Activated naive CD8-positive, alpha-beta T cell treated with anti-CD3 and anti-CD28 coated beads for 36 hours (primary cell): ENCODE measurements at places on chromosomes 6 and 20. TPM values are rescaled to one million over a fixed set of nuclear protein-coding genes. Genes with fewer than 3 reads are reported as not detected.

The FNDC1 gene
- not detected for total RNA-seq

The MICAL1 gene
- total RNA-seq, result 21.2 TPM

The PRR18 gene
- 0.33 TPM for total RNA-seq

GRCh38 chr6:42547407-42548329 is 16.2 kb upstream of the UBR2 start:
- no peaks in the 10 kb centered on the region for H3K36me3 ChIP-seq
- H3K27ac ChIP-seq, result peak overlapping the region; percentile 54
- H3K4me3 ChIP-seq, result peak overlapping the region; percentile 67
- peaks cover 24% of the 10 kb centered on the region for H3K27me3 ChIP-seq

DNA sequence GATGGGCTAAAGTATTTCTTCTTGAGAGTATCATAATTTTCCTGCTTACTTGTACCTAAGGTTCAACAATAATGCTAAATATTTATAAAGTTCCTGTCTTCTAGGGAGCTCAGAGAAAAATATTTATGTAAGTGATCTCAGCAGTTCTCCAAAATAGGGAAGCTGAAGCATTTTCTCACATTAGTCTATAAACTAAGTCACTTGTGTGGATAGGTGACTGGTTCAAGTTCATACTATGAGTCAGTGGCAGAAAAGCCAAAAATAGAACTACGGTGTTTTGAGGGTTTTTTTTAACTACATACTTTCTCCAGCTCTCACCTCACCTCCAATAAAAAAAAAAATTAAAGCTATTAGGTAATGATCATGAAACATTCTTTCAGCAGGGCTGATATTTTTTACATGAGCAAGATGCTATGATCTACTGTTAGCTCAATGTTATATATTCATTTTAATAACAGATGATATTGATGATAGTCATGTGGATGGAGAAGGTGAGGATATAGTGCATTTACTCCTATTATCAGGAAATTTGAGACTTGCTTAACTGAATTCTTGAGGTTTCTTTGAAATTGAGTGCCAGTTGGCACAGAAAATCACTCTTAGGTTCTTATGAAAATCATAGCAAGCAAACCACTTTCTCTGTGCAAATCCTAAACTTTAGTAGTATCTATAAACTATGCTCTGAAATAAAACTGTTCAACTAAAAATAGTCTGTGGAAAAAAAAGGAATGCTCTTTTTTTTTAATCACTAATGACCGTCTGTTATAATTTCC is 4.1 kb upstream of the MOXD1 start:
- H3K27me3 ChIP-seq, result peaks cover 80% of the 10 kb centered on the region
- H3K4me1 ChIP-seq, result peaks cover 19% of the 10 kb centered on the region
- no peak overlapping the region for H3K4me3 ChIP-seq
- H3K36me3 ChIP-seq, result no peaks in the 10 kb centered on the region
- H3K27ac ChIP-seq, result no peak overlapping the region
- no peak for DNase-seq

- H3K36me3 ChIP-seq, result no peaks in the 10 kb centered on the region
- no peak for DNase-seq
- H3K27me3 ChIP-seq, result no peaks in the 10 kb centered on the region
- no peaks in the 10 kb centered on the region for H3K4me1 ChIP-seq
- H3K4me3 ChIP-seq, result no peak overlapping the region
- H3K27ac ChIP-seq, result no peak overlapping the region
These were observed 742.0 kb upstream of the POU3F2 start for GRCh38 chr6:98092331-98092730.

DNA sequence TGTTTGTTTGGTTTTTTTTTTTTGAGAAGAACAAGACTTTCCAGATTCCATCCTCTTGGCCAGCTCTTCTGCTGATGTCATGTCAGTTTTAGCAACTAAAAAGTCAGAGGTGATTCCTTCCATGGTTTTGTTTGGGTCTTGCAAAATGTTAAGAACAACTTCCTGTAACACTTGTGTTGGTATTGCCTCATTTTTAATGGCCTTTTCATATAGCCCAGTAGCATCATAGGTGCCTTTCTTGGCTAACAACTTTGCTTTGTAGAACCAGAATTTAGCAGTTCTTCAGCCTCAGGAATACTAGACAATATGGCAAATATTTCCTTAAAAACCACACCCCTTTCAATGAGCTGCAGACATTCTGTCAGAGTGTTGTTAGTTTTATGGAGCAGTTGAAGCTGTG is 99.5 kb upstream of the SIRPG start:
- no peaks in the 10 kb centered on the region for H3K27me3 ChIP-seq
- no peak for DNase-seq
- H3K36me3 ChIP-seq, result no peaks in the 10 kb centered on the region

DNA sequence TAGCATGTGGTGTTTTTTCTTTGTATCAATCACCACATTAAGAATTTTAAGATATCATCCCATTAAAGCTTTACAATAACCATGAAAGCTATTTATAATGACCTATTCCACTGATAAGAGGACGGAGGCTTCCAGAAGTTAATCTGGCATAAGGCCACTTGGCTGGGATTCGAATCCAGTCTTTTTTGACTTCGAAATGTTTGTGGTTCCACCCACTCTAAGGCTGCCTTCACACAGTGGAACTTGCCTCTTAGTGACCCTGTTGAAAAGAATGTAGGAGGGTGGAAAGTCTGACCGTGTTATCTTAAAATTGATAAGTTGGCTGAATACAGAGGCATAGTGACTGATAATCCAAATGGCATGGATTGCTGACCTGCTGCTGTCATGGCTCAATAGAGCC is 959.7 kb downstream of the KIF16B start:
- no peaks in the 10 kb centered on the region for H3K27me3 ChIP-seq
- H3K27ac ChIP-seq, result no peak overlapping the region
- H3K4me1 ChIP-seq, result no peaks in the 10 kb centered on the region
- no peaks in the 10 kb centered on the region for H3K36me3 ChIP-seq

DNA sequence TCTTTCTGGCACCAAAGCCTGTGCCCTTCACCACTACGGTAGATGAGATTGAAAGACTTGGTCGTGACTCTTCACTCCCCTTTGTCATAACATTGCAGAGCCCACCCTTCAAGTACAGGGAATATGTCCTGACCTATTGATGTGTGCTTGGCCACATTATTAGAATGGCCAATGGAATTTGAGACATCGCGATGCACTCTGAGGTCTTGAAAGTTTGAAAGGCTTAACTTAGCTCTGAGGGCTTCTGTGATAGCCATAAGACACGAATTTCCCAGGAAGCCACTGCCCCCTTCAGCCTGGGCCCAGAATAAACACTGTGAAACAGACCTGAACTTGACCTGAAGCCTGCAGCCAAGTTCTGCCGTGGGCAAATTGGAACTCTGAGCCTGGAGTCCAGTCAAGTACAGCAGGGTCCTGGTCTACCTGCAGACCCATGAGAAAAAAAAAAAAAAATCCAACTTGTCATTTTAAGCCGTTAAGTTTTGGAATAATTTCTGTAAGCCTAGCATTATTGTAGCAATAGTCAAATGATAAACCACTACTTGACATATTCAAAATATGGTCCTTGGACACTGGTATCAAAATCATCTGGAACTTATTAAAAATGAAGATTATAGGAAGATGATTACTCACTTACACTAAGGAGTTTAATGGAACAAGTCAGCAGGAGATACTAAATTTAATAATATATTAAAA is 36.9 kb upstream of the TRAF3IP2 start:
- no peak overlapping the region for H3K27ac ChIP-seq
- H3K36me3 ChIP-seq, result peaks cover 11% of the 10 kb centered on the region
- no peaks in the 10 kb centered on the region for H3K4me1 ChIP-seq
- peak; percentile 26 for DNase-seq
- no peaks in the 10 kb centered on the region for H3K27me3 ChIP-seq

GRCh38 chr6:67683960-67684359 is 951.1 kb upstream of the ADGRB3 start:
- DNase-seq, result no peak
- H3K4me1 ChIP-seq, result no peaks in the 10 kb centered on the region
- no peak overlapping the region for H3K27ac ChIP-seq
- no peaks in the 10 kb centered on the region for H3K27me3 ChIP-seq
- no peaks in the 10 kb centered on the region for H3K36me3 ChIP-seq
- no peak overlapping the region for H3K4me3 ChIP-seq

DNA sequence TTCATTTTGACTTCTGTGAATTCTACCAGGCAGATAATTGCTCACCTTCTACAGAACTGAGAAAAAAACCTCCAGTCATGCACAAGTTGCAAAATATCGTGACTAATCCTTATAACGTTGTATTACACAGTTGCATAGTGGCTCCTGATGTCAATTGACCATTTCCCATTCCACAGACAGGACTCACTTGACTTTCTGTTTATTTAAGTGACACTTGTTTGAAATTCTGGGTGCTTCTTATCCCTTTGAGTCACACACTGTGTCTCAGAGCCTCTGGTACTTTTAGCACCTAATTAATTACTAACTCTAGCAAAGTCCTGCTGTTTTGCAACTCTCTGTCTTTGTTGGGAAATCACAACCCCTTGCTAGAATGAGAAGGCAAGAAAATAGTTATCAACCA is 16.2 kb upstream of the RSPO3 start:
- H3K4me3 ChIP-seq, result no peak overlapping the region
- DNase-seq, result no peak
- no peak overlapping the region for H3K27ac ChIP-seq
- no peaks in the 10 kb centered on the region for H3K36me3 ChIP-seq

GRCh38 chr6:75230484-75231325 is 12.9 kb downstream of the COX7A2 start:
- no peak overlapping the region for H3K27ac ChIP-seq
- no peak overlapping the region for H3K4me3 ChIP-seq
- DNase-seq, result no peak
- no peaks in the 10 kb centered on the region for H3K27me3 ChIP-seq
- no peaks in the 10 kb centered on the region for H3K36me3 ChIP-seq

- no peaks in the 10 kb centered on the region for H3K36me3 ChIP-seq
- DNase-seq, result no peak
- H3K27ac ChIP-seq, result no peak overlapping the region
- peaks cover 47% of the 10 kb centered on the region for H3K27me3 ChIP-seq
- peaks cover 17% of the 10 kb centered on the region for H3K4me1 ChIP-seq
These were observed 60.3 kb downstream of the ERMARD start for GRCh38 chr6:169811521-169812256.

DNA sequence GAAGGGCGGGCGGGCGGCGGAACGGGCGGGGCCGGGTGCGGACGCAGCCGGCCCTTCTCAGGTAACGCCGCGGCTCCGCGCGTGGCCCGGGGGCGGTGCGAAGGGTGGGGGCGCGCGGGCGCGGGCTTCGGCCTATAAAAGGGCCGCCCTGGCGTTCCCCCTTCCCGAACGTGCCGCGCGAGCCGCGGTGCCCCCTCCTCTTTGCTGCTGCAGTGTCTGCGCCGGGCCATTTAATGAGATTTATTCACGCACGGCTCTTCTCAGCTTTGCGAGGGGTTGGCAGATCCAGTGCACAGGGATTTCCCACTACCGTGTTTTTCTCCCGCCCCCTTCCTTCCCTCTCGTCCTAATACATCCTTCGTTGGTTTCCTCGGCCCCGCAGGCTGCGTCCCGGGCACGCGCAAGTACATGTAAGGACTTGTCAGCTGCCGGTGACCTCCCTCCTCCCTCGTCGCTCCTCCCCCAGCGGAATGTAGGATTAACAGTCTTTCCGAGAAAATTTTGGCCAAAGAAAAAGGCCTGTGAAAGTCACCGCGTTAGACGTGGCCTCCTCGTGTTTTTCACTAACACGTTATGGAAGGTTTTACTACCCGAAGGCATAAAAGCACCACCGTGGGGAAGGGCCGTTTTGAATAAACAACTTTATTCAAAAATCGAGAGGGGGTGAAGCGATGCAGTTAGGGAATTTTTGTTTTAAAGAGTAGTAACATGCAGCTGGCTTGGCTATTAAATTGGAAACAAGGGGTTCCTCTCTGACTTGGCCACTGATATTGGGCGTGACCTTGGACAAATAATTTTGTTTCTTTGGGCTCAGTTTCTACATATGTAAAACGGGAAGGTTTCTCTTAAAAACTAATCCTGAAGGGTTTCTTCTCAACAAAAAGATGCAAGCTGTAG is 966 bp upstream of the REV3L start:
- peak; percentile 80 for DNase-seq
- H3K4me3 ChIP-seq, result peak overlapping the region; percentile 97
- peaks cover 37% of the 10 kb centered on the region for H3K4me1 ChIP-seq
- peak overlapping the region; percentile 98 for H3K27ac ChIP-seq
- H3K27me3 ChIP-seq, result no peaks in the 10 kb centered on the region

- peaks cover 7% of the 10 kb centered on the region for H3K27me3 ChIP-seq
- H3K27ac ChIP-seq, result no peak overlapping the region
- H3K36me3 ChIP-seq, result no peaks in the 10 kb centered on the region
- no peaks in the 10 kb centered on the region for H3K4me1 ChIP-seq
These were observed 17.1 kb downstream of the GSTA2 start for GRCh38 chr6:52746213-52746612.

GRCh38 chr6:65935412-65935811 is 228.4 kb upstream of the EYS start:
- no peaks in the 10 kb centered on the region for H3K4me1 ChIP-seq
- H3K27me3 ChIP-seq, result no peaks in the 10 kb centered on the region
- no peak overlapping the region for H3K27ac ChIP-seq
- no peak overlapping the region for H3K4me3 ChIP-seq
- DNase-seq, result no peak
- no peaks in the 10 kb centered on the region for H3K36me3 ChIP-seq

DNA sequence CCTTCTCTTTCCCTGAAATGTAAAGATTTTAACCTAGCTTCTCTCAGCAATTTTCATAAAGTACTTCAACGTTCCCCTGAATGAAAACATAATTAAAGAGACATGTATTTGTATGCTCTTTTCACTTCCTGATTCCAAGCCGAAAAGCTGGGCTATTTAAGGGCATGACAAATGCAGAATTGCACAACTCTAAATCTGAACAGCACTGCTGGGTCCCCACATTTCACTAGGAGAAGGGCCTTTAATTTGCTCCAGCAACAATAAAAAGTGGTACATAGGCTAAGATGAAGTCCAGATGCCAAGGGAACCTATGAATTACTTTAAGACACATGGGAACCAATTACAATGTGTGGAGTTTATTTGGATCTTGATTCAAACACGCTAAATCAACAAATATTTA is 42.0 kb downstream of the IRAK1BP1 start:
- peaks cover 18% of the 10 kb centered on the region for H3K36me3 ChIP-seq
- no peak for DNase-seq
- H3K27ac ChIP-seq, result no peak overlapping the region
- peaks cover 4% of the 10 kb centered on the region for H3K4me1 ChIP-seq

- DNase-seq, result no peak
- peaks cover 2% of the 10 kb centered on the region for H3K4me1 ChIP-seq
- H3K36me3 ChIP-seq, result peaks cover 33% of the 10 kb centered on the region
- no peak overlapping the region for H3K4me3 ChIP-seq
- no peaks in the 10 kb centered on the region for H3K27me3 ChIP-seq
These were observed 10.1 kb downstream of the TPX2 start for GRCh38 chr20:31749223-31749622.

GRCh38 chr6:170152124-170152926 is 138.6 kb downstream of the DLL1 start:
- H3K27ac ChIP-seq, result no peak overlapping the region
- H3K27me3 ChIP-seq, result peaks cover 16% of the 10 kb centered on the region
- no peak overlapping the region for H3K4me3 ChIP-seq
- peaks cover 44% of the 10 kb centered on the region for H3K4me1 ChIP-seq
- DNase-seq, result no peak

GRCh38 chr6:136863752-136864151 is 41.4 kb downstream of the PEX7 start:
- no peak overlapping the region for H3K4me3 ChIP-seq
- no peak overlapping the region for H3K27ac ChIP-seq
- no peaks in the 10 kb centered on the region for H3K27me3 ChIP-seq
- no peaks in the 10 kb centered on the region for H3K4me1 ChIP-seq
